Heart left ventricle (tissue), 16 donors: ENCODE measurements at places on chromosomes 13 and 19. TPM values are rescaled to one million over a fixed set of nuclear protein-coding genes. Genes with fewer than 3 reads are reported as not detected.
A peak's percentile ranks its signal among the peaks of the same experiment; 100 is the strongest.

- no peak for DNase-seq
Observed at GRCh38 chr19:11100049-11100448, 10.8 kb downstream of the LDLR start.

GRCh38 chr19:3420244-3420755 is 53.9 kb downstream of the NFIC start:
- no peak for DNase-seq

DNA sequence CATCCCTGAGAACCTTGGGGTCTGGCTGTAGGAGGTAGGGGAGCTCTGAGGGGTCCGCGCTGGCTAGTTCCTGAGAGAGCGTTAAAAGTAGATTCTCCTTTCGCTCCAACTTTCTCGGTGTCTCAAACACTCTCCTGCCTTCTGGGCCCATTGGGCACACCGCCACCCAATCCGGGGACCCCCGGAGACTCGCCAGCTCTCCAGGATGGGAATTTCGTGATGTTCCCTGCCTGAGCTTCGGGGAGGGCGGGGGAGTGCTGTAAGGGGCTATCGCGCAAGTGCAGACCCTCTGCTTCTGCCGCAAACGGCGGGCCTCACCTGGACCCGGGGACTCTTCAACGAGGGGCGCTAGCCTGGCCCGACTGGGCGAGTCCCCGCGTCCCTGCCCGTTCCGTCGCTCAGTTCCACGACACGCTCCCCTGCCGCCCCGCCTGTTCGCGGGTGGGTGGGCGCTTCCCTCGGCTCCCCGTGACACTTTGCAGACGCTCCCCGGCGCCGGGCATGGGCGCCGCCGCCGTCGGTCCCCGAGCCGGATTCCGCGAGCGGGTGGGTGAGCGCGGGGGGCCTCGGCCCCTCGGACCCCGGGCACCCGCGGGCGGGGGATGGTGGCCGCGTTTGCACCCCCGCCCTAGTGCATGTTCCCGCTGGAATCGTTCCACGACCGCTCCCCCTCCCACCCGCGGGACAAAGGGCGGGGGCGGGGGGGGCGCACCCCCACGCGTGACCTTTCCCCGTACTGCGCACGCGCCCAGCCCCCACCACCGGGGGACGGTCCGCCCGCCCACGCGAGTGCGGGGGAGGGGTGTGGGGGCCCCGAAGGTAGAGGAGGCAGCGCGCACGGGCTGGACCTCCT is at the start of gene CCDC106:
Gene CCDC106, plus strand, starts transcription at position 481 of the 853 bp plus-strand sequence. CDS start 835 bp downstream, outside the sequence.
- DNase-seq, result peak; percentile 82

- DNase-seq, result no peak
Observed at GRCh38 chr13:64278493-64278892, 2862.8 kb upstream of the PCDH20 start.

DNA sequence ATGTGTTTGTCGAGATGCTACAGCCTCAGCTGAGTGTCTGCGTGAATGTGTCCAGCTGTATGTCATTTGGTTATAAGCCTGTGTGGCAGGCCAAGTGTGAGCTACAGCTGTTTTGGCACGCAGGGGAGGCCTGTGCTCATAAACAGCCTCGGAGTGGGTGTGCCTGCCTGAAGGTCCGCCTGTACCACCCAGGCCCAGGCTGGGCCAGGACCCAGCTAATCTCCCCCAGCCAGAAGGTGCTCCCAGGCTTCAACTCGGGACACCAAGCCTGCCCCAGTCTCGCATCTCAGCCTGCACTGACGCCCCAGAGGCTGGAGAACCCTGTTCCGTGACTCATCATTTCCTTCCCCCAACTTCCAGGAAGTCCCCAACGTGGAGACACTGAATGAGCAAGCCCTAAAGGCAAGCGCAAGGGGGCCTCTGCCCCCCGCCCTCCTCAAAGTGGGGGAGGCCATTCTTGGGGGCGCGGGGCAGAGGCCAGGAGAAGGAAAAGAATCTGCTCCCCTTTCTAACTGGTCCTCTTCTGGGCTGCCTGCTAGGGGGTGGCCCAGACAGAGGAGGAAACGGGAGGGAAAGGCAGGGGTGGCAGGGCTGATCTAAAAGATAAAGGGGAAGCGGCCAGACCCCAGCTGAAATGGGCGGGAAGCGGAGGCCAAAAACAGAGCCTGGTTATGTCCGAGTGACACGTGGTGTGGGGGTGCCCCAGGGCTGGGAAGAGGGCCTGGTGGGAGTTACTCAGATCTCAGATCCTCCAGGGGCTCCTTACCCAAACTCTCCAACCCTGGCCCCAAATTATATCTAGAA is 2.0 kb downstream of the SLC1A5 start:
- peak; percentile 80 for DNase-seq

GRCh38 chr19:24098359-24098758 is 11.4 kb downstream of the ZNF254 start:
- no peak for DNase-seq

GRCh38 chr19:46926170-46927071 is 65.6 kb downstream of the ARHGAP35 start:
- DNase-seq, result no peak

DNA sequence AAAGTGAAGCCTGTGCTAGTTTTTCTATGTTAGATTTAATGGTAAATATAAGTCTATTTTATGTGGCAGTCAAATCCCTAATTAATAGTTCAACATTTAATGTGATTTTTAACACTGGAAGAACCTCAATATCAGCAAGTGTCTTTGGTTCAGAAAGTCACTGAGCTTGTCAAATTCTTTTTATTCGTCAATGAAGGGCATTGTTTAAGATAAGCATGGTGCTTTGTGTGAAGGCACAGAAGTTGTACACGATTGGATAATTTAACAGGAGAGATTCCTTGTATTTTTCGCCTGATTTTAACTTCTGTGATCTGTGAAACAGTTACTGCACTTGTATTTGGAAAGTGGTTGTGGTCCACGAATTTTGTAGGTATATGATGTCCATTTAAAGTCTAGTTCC is 30.2 kb upstream of the RB1 start:
- no peak for DNase-seq

DNA sequence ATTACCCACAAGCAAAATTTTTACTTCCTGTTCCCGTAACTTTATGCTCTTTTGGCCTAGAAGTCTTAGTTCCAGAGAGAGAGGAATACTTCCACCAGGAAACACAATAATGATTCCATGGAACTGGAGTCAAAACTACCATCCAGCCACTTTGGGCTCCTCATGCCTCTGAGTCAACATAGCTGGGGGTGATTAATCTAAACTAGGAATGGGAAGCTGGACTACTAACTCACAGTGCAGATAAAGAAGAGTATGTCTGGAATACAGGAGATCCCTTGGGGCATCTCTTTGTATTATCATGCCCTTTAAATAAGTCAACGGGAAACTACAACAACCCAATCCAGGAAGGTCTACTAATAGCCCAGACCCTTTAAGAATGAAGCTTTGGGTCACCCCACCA is 8.9 kb upstream of the ELF1 start:
- DNase-seq, result no peak

DNA sequence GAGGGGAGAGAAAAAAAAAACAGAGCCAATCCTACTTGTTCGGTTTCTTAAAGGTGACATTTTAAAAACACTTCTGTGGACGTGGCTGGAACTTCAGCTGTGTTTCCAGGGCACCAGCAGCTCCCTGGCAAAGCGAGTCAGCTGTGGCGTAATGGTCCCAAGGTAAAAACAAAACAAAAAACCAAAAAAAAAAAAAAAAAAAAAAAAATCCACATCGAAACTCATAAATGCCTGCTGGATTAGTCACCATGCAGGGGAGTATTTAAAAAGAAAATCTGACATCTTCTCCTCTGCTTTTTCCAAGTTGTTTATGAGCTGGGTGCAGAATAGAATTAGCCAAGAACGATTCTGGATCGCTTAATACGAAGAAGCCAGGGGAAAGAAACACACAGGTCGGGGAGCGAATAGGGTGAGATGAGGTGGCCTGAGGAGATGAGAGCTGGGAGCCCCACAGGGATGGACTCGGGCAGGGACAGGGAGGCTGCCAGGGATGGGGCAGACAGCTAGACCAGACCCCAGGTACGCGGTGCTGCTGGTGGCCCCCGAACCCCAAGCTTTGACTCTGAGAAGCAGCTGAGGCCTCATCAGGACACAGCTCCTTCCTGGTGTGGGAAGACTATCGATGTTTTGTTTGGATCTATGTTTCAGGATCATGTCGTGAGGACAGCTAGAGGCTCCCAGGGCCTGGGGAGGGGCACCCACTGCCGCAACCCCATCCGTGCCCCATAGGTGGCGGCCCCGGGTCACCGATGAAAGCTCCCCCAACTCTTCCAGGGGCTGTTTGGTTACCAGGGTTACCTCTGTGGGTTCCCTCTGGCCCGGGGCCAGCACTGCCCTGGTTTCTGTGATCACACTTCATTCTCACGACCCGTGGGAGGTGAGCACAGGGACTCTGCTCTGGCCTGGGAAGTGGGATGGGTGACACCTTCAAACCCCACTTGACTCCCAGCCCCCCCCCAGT is 3.1 kb upstream of the CTXN1 start:
- no peak for DNase-seq

- DNase-seq, result peak; percentile 43
Observed at GRCh38 chr19:12331211-12331941, 2.1 kb downstream of the ZNF563 start.

- DNase-seq, result no peak
Observed at GRCh38 chr19:1396019-1396767, 5.1 kb downstream of the GAMT start.

DNA sequence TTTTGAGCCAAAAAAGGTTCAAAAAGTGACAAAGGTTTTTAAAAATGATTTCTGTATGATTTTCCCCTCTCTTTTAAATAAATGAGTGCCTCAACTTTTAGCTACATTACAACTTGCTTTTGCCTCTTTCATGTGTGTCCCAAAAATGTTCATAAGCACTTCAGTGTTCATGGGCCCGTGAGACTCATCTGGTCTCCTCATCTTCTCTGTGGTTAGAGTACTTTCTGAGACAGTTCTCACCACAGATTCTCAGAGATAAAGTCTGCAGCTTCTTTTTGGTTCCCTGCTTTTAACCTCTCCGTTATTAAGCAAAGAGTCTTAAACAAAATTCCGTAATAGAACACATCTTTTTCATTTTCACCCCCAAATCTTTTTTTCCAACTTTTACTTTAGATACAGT is 156.9 kb downstream of the DLEU7 start:
- DNase-seq, result no peak

DNA sequence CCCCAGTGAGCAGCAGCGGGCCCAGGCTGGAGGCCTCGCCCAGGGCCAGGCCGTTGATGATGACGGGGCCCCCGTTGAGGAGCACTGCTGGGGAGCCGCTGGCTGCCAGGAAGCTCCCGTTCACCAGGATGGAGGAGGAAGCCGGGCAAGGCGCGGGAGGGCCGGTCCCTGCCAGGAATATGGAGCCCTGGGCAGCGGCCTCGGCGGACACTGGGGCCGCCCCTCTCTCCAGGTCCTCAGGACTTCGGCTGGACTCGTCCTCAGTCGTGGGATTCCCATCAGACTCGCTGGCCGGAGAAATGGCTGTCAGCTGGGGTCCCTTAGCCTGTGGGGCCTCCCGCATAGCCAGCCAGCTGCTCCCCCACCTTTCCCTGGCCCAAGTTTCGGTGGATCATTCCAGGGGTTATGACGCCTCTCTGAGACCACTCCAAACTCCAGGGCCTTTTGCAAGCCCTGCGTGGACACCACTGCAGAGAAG is 2.1 kb downstream of the SIX5 start:
- peak; percentile 64 for DNase-seq

DNA sequence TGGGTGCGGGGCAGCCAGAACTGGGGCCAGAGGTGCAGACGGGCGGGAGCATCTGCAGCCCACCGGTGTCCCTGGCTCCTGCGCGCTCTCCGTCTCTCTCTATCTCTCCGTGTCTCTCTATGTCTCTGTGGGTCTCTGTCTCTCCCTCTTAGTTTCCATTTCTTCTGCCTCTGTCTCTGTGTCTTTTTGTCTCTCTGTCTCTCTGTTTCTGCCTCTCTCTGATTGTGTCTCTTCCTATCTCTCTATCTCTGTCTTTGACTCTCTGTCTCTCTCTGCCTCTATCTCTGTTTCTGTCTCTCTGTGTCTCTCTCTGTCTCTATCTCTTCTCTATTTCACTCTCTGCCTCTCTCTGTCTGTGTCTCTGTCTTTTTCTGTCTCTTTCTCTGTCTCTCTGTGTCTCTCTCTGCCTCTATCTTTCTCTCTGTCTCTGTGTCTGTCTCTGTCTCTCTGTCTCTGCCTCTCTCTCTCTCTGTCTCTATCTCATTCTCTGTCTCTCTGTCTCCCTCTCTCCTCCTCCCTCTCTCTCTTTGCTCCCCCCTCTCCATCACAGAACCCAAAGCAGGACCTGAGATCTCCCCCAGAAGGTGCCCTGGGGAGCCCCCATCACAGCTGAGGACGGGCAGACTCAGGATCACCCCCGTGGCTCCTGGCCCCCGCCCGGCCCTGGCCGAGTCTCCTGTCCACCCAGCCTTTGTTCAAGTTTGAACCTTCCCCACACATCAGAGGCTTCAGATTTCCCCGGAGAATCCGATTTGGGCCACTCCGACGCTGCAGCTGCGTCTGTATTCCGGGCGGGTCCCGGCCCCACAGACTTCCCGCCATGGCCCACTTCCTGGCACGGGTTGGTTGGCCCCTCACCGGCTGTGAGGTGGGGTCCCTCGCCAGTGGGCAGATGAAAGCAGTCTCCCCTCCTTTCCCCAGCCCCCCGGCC is 48.6 kb upstream of the TCF3 start:
- peak; percentile 33 for DNase-seq

DNA sequence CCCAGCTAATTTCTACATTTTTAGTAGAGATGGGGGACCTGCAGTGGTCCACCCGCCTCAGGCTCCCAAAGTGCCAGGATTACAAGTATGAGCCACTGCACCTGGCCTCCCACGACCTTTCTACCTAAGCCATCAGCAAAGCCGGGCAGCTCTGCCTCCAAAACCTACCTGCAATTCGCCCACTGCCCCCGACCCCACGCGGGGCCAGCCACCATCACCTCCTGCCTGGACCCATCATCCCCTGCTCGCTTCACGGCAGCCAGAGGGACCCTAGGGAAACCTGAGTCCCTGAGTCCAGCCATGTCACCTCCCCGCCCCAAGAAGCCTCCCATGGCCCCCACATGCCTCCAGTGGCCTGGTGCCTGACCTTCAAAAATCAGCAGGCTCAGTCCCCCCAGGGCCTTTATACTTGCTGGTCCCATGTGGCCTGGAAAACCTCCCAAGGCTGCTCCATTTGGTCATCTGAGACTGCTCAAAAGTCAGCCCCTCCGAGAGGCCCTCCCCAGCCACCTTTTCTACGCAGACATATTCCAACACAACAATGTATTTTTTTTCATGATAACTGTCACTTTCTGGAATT is 12.1 kb downstream of the ERCC2 start:
- DNase-seq, result no peak

GRCh38 chr13:70408865-70409264 is 300.6 kb upstream of the KLHL1 start:
- no peak for DNase-seq

- DNase-seq, result no peak
Observed at GRCh38 chr19:11242025-11242424, 2.6 kb downstream of the ANGPTL8 start.

- no peak for DNase-seq
Observed at GRCh38 chr19:16034958-16035560, 41.2 kb upstream of the TPM4 start.

GRCh38 chr13:28606466-28606865 is 52.5 kb upstream of the POMP start:
- no peak for DNase-seq

Gene CDK8
- total RNA-seq, result 8.4 TPM

Gene TLE2
- 38.5 TPM for total RNA-seq

Gene MYBPC2
- 0.35 TPM for total RNA-seq

Gene CGB8
- total RNA-seq, result not detected

Gene DMWD
- total RNA-seq, result 68.7 TPM

Gene SERPINE3
- total RNA-seq, result not detected
